A549 treated with Mapracorat at 1 μM for 4 hours (cell line): ENCODE measurements at places on chromosomes 2 and 18. TPM values are rescaled to one million over a fixed set of nuclear protein-coding genes. Genes with fewer than 3 reads are reported as not detected.

The CROCC2 gene
- total RNA-seq, result not detected in 5 replicates

The RESP18 gene
- total RNA-seq, result not detected in 5 replicates

The SEPTIN2 gene
- total RNA-seq, result 223 to 270 TPM (median 256 TPM) in 5 replicates

The ERICH2 gene
- total RNA-seq, result not detected in 5 replicates

The CNRIP1 gene
- 1.5 to 2.3 TPM (median 2.1 TPM) in 5 replicates for total RNA-seq

The CAVIN2 gene
- 32.3 to 50.6 TPM (median 48.1 TPM) in 5 replicates for total RNA-seq

The POMC gene
- total RNA-seq, result 0.14 TPM in 1 of 5 replicates, not detected in the others

The CCDC121 gene
- 3.4 to 4.3 TPM (median 3.8 TPM) in 5 replicates for total RNA-seq

The MITD1 gene
- total RNA-seq, result 18.9 to 28.2 TPM (median 23.6 TPM) in 5 replicates

The IL36A gene
- not detected in 5 replicates for total RNA-seq

The ITPRID2 gene
- total RNA-seq, result 43.1 to 46.0 TPM (median 45.3 TPM) in 5 replicates

The TXNDC2 gene
- 0.06 to 0.45 TPM (median 0.19 TPM) in 5 replicates for total RNA-seq

The CNGA3 gene
- 0.06 TPM in 1 of 5 replicates, not detected in the others for total RNA-seq

The TWSG1 gene
- 12.1 to 18.6 TPM (median 17.6 TPM) in 5 replicates for total RNA-seq

The MTX2 gene
- total RNA-seq, result 40.3 to 46.4 TPM (median 41.8 TPM) in 5 replicates

The RBM43 gene
- 2.3 to 3.7 TPM (median 3.3 TPM) in 5 replicates for total RNA-seq

The KLHL41 gene
- total RNA-seq, result 0.10 to 0.50 TPM (median 0.20 TPM) in 5 replicates

The CRYGD gene
- not detected in 5 replicates for total RNA-seq

The RFX8 gene
- not detected in 5 replicates for total RNA-seq
